ENCODE measurements at places on chromosomes 1 and 21.

DNA sequence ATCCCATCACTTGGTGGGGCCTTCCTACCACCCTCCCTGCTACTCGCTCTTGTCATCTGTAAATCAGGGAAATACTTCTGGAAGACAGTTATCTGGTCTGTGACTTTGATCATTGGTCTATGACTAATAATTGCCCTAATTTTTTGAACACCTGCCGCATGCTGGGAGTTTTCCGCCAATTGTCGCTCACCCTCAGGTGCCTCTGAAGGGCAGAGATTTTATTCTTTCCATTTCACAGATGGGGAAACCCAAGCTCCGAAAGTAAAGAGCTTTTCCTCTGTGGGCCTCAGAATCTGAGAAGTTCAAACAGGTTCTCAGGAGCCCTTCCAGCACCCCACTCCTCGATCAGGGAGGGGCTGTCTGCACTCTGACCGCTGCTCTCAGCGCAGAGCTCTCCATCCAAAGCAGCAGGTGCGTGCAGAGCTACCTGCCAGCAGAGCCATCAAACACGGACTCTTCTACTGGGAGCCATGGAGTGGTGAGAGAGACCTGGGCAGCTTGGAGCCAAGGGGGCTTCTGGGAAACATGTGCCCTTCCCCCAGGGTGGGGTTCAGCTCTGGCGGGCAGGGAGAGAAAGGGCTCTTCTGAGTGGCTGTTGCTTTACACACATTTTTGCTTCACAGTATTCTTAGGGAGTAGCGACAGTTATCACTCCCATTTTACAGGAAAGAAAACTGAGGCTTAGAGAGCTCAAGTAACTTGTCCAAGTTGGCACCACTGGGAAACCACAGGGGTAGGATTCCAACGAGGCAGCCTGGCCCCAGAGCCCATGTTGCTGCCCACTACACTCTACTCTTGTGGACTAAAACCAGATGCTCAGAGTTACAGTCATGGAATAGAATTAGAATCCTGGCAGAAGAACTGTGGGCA lies 5.8 kb upstream of the RUNX3 start:
- H3K36me3 ChIP-seq = no peaks in the 10 kb centered on the region
- H3K27me3 ChIP-seq = no peaks in the 10 kb centered on the region
- DNase-seq = no peak
- H3K4me1 ChIP-seq = no peaks in the 10 kb centered on the region
- H3K4me3 ChIP-seq = no peak overlapping the region

- no peaks in the 10 kb centered on the region for H3K36me3 ChIP-seq
- DNase-seq = peak; percentile 95
- no peak overlapping the region for H3K4me3 ChIP-seq
- H3K27ac ChIP-seq = no peak overlapping the region
- H3K4me1 ChIP-seq = peaks cover 16% of the 10 kb centered on the region
Measured at GRCh38 chr1:91783423-91784170, 102.4 kb downstream of the TGFBR3 start.

- peaks cover 4% of the 10 kb centered on the region for H3K4me1 ChIP-seq
- no peak overlapping the region for H3K27ac ChIP-seq
- no peaks in the 10 kb centered on the region for H3K27me3 ChIP-seq
- no peak for DNase-seq
Measured at GRCh38 chr1:161113915-161114314, 3.9 kb downstream of the PFDN2 start.

DNA sequence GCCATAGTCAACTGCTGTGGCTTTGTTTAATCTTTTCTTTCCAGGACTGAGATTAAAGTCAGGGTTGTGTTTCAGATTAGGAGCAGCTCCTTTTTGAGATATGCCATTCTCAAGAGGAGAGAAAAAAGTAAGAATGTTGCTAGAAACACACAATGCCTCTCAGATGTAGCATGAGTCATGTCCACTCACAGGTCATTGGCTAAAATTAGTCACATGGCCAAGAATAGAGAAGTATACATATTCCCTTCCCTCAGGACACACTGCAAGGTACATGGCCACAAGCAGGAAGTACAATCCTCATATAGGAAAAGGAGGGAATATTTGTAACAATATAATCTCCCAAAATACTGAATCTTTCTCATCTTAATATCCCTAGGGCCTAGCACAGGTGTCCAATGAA lies 141.9 kb upstream of the PTBP2 start:
- no peaks in the 10 kb centered on the region for H3K27me3 ChIP-seq
- no peaks in the 10 kb centered on the region for H3K4me1 ChIP-seq
- H3K36me3 ChIP-seq = no peaks in the 10 kb centered on the region
- H3K27ac ChIP-seq = no peak overlapping the region
- no peak for DNase-seq
- H3K4me3 ChIP-seq = no peak overlapping the region

GRCh38 chr1:100107696-100108095 lies 25.0 kb downstream of the SASS6 start:
- no peak for DNase-seq
- no peak overlapping the region for H3K27ac ChIP-seq
- no peaks in the 10 kb centered on the region for H3K27me3 ChIP-seq
- H3K4me3 ChIP-seq = no peak overlapping the region
- H3K4me1 ChIP-seq = no peaks in the 10 kb centered on the region

- DNase-seq = no peak
- peaks cover 6% of the 10 kb centered on the region for H3K4me1 ChIP-seq
- H3K27me3 ChIP-seq = no peaks in the 10 kb centered on the region
- H3K4me3 ChIP-seq = no peak overlapping the region
- no peak overlapping the region for H3K27ac ChIP-seq
Measured at GRCh38 chr1:25460020-25460419, 29.3 kb downstream of the MACO1 start.

DNA sequence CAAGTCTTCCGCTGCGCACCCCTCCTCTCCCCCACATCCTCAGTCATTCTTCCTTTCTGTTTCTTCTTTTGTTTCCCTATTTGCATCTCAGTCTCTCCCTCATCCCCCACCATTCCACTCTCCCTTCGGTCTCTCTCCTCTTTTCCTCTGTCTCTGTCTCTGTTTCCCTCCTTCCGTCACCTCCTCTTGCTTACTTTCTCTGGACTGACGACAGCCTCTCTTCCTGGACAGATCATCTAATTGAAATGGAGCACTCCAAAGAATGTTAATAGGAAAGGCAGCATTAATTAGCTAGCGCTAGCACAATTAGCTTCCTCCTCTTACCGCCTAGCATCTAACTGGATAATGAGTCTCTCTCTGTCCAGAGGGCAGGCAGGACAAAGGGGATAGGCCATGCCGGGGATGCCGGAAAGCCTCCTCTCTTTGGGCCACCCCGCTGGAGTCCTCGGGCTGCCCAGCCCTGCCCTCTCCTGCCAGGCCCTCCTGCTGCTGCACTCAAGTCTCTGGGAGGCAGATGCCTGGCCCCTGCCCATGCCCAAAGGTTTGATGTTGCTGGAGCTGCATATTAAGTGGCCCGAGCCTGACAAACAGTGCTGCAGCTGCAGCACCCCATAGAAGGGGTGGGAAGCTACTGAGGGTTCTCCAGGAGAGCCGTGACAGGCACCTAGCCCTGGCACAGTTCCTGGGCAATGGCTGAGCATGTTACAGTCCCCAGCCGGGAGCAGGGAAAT lies 20.8 kb downstream of the DISP3 start:
- no peaks in the 10 kb centered on the region for H3K4me1 ChIP-seq
- H3K27ac ChIP-seq = no peak overlapping the region
- H3K27me3 ChIP-seq = peaks cover 7% of the 10 kb centered on the region
- no peak for DNase-seq

- no peaks in the 10 kb centered on the region for H3K36me3 ChIP-seq
- no peaks in the 10 kb centered on the region for H3K27me3 ChIP-seq
- no peaks in the 10 kb centered on the region for H3K4me1 ChIP-seq
- no peak overlapping the region for H3K27ac ChIP-seq
Measured at GRCh38 chr21:14911351-14911750, 153.4 kb downstream of the NRIP1 start.

GRCh38 chr1:36355811-36356210 lies 29.9 kb downstream of the STK40 start:
- no peak for DNase-seq
- no peaks in the 10 kb centered on the region for H3K27me3 ChIP-seq
- peaks cover 15% of the 10 kb centered on the region for H3K36me3 ChIP-seq
- H3K4me3 ChIP-seq = no peak overlapping the region
- no peak overlapping the region for H3K27ac ChIP-seq
